Activated gamma-delta T cell treated with Interleukin-2 at 50 U/mL for 16 hours (primary cell): ENCODE measurements at places on chromosomes 13 and 19.
A peak's percentile ranks its signal among the peaks of the same experiment; 100 is the strongest.

GRCh38 chr13:113935001-113935844 lies 38.7 kb downstream of the C13orf46 start:
- no peak for DNase-seq

DNA sequence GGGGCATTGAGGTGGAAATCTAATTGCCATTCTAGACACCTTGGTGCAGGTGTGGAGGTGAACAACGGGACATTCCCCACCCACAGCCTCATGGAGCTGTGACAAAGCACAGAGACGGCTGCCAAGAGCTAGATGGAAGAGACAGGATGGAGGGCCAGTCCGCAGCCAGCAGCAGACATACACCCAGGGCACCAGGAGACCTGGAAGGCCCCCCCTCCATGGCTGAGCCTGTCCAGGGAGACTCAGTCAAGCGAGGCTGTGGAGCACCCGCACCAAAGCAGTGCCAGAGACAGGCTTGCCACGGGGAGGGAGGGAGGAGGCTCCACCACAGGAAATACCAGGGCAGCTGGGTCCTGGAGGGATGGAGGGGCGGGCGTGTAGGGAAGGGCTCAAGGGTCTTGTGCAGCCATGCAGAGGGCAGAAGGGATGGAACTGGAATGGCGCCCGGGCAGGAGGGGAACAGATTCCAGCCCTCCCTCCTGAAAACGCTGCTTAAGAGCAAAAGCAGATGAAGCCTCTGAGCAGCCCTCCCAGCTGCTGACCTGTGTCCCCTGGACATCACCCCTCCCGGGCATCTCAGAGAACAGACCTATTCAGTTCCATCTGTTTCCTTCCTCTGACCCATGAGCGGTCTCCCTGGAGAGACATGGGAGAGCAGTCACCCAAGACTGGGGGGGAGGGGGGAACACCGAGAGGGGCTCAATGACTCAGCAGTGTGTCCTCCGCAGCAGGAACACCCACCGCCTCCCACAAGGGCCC lies 14.4 kb downstream of the EPS15L1 start:
- no peak for DNase-seq

- DNase-seq: no peak
Measured at GRCh38 chr19:41796362-41796761, at the start of gene CEACAM3. CEACAM3 (plus strand) TSS chr19:41796587; CDS start chr19:41796678, 91 bp downstream.

- peak; percentile 19 for DNase-seq
Measured at GRCh38 chr19:39996218-39996810, 546 bp upstream of the ZNF546 start.

GRCh38 chr13:67964986-67965385 lies 734.9 kb upstream of the PCDH9 start:
- DNase-seq: no peak
